ENCODE measurements at places on chromosomes 1 and 21.

DNA sequence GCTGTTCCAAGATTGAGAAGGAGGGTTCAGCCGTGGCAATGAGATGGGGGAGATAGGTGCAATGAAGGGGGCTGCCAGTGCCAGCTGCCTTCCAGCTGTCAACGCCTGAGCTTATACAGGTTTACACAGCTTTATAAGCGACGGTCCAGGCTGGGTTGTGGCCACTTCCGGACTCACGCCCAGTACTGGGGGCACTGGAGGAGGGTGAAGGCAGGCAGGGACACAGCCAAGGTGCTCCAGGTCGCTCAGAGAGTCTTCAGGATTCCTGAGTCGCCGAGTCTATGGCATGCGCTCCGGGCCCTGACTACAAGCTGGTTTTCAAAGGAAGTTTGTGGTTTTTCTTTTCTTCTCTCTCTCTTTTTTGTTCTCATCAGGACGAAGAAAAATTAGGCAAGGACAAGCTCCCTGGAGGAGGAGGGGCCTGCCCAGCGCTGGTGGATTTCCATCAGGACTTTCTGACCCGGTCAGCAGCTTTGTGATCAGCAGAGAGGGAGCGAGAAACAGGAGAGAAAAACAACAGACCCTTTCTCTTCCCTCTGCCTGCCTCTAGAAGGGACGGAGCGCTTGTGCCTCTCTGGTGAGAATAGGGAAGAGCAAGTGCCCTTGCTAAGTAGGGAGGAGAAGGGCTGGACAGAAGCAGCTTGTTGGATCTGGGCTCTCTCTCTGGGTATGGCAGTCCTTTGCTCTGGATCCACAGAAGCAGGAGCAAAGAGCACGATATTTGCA lies at the start of gene MINDY1:
Gene MINDY1 (minus strand): TSS at position 576 of the 726 bp plus-strand sequence. CDS start 4,285 bp downstream, outside the sequence.
- DNase-seq, result no peak

GRCh38 chr1:192375306-192375705 lies 58.5 kb downstream of the RGS21 start:
- no peak for DNase-seq

DNA sequence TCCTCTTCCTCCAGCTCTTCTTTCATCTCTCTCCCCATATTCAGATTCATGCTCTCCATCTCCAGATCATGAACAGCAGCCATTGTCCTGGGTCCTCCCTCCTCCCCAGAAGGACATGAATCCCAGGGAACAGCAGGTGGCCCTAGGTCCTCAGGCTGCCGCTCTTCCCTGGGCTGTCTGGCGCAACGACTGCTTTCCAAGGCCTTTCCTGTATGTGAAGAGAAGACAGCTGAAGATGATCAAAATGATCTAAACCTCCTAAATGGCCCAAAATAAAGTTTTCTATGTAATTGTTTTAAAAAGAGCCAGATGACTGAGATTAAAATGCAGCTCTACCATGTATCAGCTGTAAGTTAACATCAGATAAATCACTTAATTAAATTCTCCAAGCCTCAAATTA lies 22.5 kb downstream of the RHBDL2 start:
- no peak for DNase-seq

DNA sequence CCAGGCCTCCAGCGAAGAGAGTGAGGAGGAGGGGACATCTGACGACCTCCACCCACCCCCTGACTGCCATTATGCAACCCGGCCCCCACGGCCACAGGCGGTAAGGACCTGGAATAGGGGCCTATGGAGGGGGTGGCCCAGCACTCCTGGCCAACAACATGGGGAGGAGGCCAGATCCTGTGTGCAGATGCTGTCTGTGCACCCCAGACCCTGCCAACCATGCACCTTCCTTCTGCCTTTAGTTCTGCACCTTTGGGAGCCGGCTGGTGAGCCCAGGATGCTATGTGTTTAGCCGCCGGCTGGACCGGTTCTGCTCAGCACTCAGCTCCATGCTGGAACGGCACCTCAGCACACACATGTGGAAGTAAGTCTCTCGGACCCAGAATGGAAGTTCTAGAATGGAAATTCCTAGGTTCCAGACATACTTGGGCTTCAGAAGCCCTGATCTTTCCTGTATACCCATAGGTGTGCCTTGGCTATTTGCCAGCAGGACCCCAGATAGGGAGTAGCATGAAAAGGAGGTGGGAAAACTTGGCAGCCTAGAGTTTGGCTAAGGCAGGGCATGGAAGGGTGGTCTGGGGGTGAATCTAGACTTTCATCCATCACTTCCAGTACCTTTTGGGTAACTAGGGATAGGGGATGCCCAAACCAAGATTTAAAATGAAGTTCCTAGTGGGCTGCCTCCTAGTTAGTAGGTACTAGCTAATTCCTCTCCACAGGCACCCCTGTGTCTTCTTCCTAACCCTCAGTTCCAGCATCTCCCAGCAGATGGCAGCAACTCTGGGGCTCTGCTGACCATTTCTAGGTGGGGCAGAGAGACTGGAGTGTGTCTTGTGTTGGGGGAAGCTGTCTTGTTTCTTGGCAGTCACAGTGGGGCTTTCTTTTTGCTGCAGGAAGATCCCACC lies 3.6 kb upstream of the CYB561D1 start:
- peak; percentile 50 for DNase-seq

GRCh38 chr1:44044071-44044801 lies 13.0 kb upstream of the SLC6A9 start:
- DNase-seq, result no peak

DNA sequence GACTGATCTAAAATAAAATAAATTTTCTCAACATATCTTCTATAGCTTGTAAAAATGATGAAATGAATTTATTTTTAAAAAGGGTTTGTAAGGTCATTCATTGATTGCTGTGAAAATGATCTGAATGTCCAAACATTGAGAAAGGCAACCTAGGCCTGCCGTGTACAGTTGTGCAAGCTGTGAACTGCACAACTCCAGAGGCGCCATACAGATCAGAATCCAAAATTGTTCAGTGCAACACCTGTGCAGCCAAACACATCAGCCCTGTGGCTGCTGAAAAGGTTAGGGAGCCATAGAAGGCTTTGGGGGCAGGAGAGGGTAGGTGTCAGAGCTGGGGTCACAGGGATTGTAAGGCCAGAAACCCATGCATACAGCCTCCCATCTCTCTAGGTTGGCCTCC lies 9.9 kb upstream of the ZC3H12A start:
- no peak for DNase-seq

- DNase-seq, result no peak
Observed at GRCh38 chr1:115437196-115437595, 99.1 kb upstream of the NGF start.

GRCh38 chr1:24830680-24831272 lies 85.5 kb downstream of the CLIC4 start:
- DNase-seq, result no peak

- no peak for DNase-seq
Observed at GRCh38 chr1:176205332-176205914, 1.7 kb downstream of the COP1 start.

GRCh38 chr1:29264773-29265389 lies 28.6 kb downstream of the PTPRU start:
- no peak for DNase-seq

- no peak for DNase-seq
Observed at GRCh38 chr1:156104065-156104810, 10.3 kb upstream of the LMNA start.

GRCh38 chr1:201501812-201502510 lies 5.0 kb downstream of the CSRP1 start:
- no peak for DNase-seq

DNA sequence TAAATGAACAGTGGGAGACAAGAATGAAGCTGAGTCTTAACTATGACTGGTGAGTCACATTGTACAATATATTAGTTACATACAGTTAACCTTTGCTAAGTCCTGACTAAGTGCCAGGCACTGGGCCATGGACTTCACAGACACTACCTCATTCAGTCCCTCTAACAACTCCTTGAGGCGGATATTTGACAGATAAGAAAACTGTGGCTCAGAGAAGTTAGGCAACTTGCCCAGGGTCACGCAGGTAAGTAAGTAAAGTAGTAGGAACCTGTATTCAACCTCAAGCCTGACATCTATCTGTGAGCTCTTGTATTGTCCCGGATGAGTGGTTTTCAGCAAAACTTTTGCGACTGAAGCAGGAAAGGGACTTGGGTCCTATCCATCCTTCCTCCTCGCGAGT lies 62.1 kb downstream of the GNG12 start:
- DNase-seq, result no peak

DNA sequence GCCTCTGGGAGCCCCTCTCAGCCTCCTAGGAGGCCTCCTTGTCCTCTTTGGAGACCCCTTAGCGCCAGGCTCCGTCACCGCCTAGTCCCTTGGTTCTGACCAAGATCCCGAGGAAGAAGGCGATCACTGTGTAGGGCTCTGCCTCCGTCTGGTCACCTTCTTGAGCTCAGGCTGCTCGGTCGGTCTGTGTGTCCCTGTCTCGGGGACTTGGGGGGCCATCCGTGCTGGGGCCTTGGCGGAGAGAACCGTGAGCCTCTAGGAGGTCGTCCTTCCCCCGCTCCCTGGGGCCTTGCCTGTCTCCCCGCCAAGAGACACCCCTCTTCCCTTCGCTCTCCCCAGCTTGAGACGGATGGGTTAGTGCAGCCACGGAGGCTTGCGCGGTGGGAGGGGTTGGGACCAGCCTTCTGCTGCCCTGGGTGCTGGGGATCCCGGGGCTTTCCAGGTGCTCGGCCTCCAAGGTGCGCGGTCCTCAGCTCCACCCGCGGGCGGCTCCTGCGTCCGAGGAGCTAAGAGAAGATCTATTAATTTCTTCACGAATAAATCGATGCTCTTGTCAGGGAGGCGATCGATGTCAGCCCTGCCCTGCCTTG lies 701 bp upstream of the INSRR start:
- DNase-seq, result no peak

DNA sequence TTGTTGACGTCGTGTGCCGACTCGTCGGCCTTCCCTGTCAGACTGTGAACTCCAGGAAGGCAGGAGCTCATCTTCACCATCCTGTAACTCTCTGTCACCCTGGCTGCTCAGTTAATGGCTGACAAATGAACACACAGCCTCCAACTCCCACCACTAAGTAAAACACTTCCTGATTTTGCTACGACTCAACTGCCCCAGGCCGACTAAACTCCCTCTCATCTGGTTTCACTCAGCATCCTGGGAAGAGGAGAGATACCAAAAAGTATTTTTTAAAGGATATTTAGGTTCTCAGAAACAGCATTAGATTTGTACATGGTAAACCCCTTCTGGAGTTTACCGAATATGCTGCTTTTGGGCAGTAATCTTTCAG lies 18.2 kb upstream of the LHX4 start:
- DNase-seq, result no peak

- no peak for DNase-seq
Observed at GRCh38 chr1:227849251-227849650, 33.8 kb downstream of the PRSS38 start.

- no peak for DNase-seq
Observed at GRCh38 chr1:143721024-143721373, 250.8 kb downstream of the FAM72C start.

- no peak for DNase-seq
Observed at GRCh38 chr1:208841436-208841835, 597.3 kb upstream of the PLXNA2 start.

DNA sequence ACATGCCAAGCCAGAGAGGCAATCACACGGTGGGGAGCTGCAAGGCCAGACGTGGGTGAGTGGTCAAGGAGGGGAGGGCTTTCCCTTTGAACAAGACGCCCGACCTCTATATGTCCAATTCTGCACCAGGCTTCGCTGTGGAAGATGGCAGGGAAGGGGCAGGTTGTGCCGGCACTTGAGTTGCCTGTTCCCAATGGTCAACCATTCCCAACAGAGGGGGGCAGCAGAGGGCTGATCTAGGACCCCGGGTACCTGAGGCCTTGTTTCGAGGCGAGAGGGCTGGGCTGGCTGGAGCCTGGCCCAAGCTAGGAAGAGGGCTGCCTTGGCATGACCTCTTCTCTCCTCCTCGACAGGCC lies 64.9 kb downstream of the TMEM53 start:
- DNase-seq, result peak; percentile 5

DNA sequence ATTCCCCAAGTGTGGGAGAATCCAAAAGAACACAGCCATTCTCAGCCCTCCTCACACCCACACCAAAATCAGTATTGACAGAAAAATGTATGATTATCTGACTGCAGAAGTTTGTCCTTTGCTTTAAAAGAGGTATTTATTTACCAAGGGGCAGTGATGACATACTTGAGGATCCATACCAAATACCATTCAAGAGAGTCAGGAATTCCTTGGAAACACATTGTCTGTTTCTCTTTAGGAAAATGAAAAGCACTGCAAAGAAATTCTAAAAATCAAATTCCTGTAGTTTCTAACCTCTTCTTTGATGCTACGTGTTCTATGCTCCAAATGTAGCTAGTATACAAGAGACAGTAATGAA lies 509.6 kb upstream of the CXADR start:
- no peak for DNase-seq

DNA sequence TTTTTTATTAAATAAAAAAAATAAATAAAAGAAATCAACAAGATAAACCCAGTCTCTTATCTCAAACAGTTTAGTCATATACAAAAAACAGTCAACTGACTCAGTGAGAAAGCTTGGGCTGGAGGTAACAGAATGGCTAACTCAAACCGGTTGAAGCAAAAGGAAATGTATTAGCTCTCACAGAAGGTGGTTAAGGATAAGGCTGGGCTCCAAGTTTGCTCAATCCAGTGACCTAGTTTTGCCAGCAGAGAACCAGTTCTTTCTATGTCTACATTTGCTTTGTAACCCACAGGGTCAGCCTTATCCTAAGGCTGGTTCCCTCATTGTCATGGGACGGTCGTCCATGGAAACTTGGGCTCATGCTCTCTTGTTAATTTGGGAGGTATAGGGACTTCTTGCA lies 144.5 kb upstream of the L1TD1 start:
- no peak for DNase-seq

GRCh38 chr1:154212083-154212482 lies 6.0 kb upstream of the CFAP141 start:
- DNase-seq, result no peak

GRCh38 chr21:36661511-36662309 lies 37.2 kb upstream of the SIM2 start:
- no peak for DNase-seq

DNA sequence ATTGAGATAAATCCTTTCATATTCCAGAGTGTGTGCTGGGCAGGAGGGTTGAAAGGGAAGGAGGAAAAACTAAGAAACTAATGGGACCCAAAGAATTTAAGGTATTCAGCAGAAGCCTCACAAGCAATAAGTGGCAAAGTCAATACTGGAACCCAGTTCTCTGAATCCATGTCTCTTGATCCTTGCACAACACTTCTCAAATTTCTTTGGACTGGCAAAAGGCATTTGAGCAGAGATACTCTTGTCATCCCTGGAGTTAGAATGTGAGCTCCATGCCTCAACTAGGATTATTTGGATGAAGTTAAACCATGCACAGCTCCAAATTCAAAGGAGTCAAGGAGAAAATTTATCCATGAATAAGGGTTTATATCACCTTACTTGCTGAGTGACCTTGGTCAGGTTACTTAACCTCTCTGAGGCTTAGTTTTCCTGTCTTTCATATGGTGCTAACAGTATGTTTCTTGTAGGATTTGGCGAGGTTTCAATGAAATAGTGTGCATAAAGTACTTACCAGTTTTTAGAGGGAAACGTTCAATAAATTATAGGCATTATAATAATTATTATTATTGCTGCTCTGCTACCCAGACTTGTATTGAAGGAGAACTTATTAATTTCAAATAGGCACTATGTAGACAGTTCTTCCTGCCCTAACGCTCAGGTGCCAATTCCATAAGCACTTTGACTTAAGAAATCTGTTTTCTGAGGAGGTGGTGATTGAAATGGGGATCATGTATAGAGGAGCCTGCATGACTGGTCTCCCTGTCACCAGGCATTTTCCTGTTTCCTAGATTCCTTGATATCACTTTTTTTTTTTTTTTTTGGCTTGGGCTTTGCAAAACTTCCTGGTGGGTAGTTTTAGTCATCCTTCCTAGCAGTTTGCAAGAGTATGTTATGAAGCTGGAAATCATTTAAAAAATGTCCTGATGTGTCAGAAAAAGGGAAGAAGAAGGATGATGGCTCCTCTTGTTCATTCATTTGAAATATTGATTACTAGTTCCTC lies 125.0 kb upstream of the JUN start:
- DNase-seq, result no peak

GRCh38 chr1:225998560-225999226 lies 450 bp downstream of the SDE2 start:
- DNase-seq, result no peak

Data from stimulated activated CD8-positive, alpha-beta memory T cell treated with anti-CD3 and anti-CD28 coated beads, Interleukin-4, amount 100 ng/mL, for 1 hour (primary cell).